ENCODE measurements at places on chromosomes 12 and 14. TPM values are rescaled to one million over a fixed set of nuclear protein-coding genes. Genes with fewer than 3 reads are reported as not detected.

The MANSC1 gene
- 0.98 TPM for total RNA-seq

The ARL1 gene
- 66.8 TPM for total RNA-seq

The LMNTD1 gene
- total RNA-seq = not detected

The TRPV4 gene
- total RNA-seq = not detected

The SIRT4 gene
- 3.0 TPM for total RNA-seq

The SRRM4 gene
- not detected for total RNA-seq

The TGM1 gene
- 6.7 TPM for total RNA-seq

The HOXC11 gene
- not detected for total RNA-seq

The SALL2 gene
- 1.2 TPM for total RNA-seq

The JAG2 gene
- 7.2 TPM for total RNA-seq

The MYH7 gene
- 0.17 TPM for total RNA-seq

The TOMM20L gene
- total RNA-seq = not detected

The HHIPL1 gene
- 0.05 TPM for total RNA-seq

The CHFR gene
- 94.7 TPM for total RNA-seq

The TIMELESS gene
- total RNA-seq = 40.5 TPM

The KRT83 gene
- total RNA-seq = not detected

The LALBA gene
- total RNA-seq = not detected

The C12orf57 gene
- total RNA-seq = 126 TPM

The LRIG3 gene
- 0.27 TPM for total RNA-seq

The WSB2 gene
- 79.8 TPM for total RNA-seq

The MLF2 gene
- 116 TPM for total RNA-seq

The TAS2R20 gene
- total RNA-seq = 1.8 TPM

The GZMB gene
- total RNA-seq = 1,728 TPM

The MIPOL1 gene
- 0.02 TPM for total RNA-seq

The CIROP gene
- not detected for total RNA-seq

The PTCSC3 gene
- not detected for total RNA-seq

The ESRRB gene
- total RNA-seq = 0.32 TPM

The HOXC12 gene
- not detected for total RNA-seq

The PTPRO gene
- 8.3 TPM for total RNA-seq

The GPR84 gene
- total RNA-seq = 2.4 TPM

The P2RX2 gene
- total RNA-seq = not detected

The ASCL1 gene
- not detected for total RNA-seq

The PRPH gene
- total RNA-seq = not detected

The LRR1 gene
- 36.0 TPM for total RNA-seq

The TIMM9 gene
- 38.8 TPM for total RNA-seq

The MAP3K12 gene
- 29.6 TPM for total RNA-seq

The POC1B gene
- 33.1 TPM for total RNA-seq

The APOF gene
- total RNA-seq = not detected

The PTGER2 gene
- total RNA-seq = 140 TPM

The DTX1 gene
- 0.66 TPM for total RNA-seq

The NEUROD4 gene
- not detected for total RNA-seq

The TCTN1 gene
- total RNA-seq = 4.2 TPM

The ALX1 gene
- total RNA-seq = not detected

The APOLD1 gene
- total RNA-seq = 11.0 TPM

The BRF1 gene
- 50.6 TPM for total RNA-seq

The SERPINA3 gene
- total RNA-seq = not detected

The SLC39A2 gene
- total RNA-seq = 0.24 TPM

The KRT3 gene
- total RNA-seq = not detected

The TAMALIN gene
- total RNA-seq = 3.9 TPM

The EML5 gene
- total RNA-seq = 3.0 TPM

The NPAS3 gene
- 0.05 TPM for total RNA-seq

The PAH gene
- total RNA-seq = not detected

The SOCS2 gene
- total RNA-seq = 52.2 TPM
